ENCODE measurements at places on chromosomes 1 and 21.

GRCh38 chr1:156706657-156707416 lies 1.5 kb upstream of the CRABP2 start:
- DNase-seq: peak; percentile 59

DNA sequence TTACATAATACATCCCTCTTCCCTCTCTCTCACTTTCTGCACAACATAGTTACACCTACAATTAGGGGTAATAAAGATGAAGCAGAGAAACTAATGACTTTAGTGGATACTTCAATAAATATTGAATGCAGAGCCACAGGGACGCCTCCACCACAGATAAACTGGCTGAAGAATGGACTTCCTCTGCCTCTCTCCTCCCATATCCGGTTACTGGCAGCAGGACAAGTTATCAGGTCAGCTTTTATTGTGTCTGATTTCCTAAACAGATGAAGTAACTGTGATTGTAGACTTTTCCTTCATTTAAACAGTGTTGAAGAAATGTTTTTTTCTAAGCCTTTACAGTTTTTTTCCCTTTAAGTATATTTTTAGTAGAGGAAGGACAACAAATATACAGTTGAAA lies 281.6 kb downstream of the TPR start:
- peak; percentile 51 for DNase-seq

DNA sequence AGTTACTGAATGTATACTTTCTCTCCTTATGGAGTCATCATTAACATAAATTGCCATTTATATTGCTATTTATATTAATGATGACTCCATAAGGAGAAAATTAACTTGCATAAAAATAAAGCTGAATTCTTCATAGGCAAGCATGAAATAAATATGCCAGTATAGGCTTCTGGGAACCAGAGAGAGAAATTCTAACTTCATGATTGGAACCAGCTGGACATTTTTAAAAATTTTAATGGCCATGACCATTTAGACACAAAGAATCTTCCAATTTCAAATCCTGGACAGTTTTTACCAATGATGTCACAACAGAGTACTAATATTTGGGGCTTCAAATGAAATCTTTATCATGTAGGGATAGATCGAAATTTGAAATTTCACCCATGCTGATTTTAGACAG lies 268.7 kb downstream of the PTGER3 start:
- no peak for DNase-seq

DNA sequence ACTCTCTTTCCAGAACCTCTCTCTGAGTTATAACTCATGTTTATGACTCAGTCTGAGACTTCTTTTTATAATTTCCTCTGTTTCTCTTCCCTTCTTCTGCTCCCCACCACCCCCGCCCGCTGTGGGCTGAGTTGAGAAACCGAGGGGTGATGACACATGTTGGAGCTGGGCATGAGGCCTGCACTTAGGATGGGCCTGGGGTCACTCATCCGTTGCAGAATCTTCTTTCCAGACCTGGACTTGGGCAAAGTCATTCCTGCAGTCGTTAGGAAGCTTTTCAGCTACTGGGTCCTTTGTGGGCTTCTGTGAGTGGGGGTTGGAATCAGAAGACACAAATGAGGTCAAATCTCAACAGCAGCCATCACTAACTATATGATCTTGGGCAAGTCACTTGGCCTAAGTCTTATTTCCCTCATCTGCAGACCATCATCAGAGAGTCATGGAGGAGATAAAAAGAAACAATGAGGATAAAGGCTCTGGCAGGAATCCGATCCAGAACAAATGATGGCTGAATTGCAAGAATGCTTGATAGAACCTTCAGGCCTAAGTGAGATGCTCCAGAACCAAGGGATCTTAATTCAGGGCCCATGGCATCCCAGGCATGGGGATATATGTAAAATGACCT lies 53.4 kb downstream of the RPS6KA1 start:
- DNase-seq: peak; percentile 60

DNA sequence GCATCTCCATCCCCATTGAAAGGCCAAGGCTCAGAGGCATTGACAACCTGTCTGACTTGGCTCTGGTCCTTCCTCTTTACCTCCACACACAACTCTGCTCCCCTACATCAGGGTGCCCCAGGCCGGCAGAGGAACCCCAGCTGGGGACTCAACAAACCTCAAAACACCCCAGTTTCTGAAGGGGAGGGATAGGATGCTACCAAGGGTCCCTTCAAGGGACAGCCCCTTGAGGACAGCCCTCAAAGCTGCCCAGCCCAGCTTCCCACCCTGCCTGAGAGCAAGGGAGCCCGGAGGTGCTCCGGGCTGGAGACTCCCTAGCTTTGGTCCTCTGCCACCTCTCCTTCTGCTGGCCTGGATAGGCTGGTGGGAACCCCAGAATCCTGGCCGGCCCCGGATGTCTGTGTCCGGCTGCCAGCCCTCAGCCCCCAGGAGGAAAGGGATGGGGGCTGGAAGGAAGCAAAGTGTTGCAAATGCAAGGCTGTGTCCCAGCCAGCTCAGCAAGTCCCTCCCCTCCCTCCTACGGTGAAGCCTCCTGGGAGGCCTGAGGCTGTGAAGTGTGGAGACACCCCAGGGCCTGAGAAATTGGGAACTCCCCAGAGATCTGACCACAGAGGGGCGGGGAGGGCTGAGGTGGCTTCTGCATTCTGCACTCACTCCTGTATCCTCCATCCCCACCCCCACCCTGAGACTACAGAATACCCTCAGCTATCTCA lies 1.1 kb upstream of the MARCKSL1 start:
- DNase-seq: peak; percentile 75

Measured in choroid plexus epithelial cell (primary cell).